ENCODE measurements at places on chromosomes 6 and 20. TPM values are rescaled to one million over a fixed set of nuclear protein-coding genes. Genes with fewer than 3 reads are reported as not detected.
A peak's percentile ranks its signal among the peaks of the same experiment; 100 is the strongest.

- DNase-seq: no peak
Measured at GRCh38 chr6:42783876-42784642, 2.2 kb downstream of the BICRAL start.

Gene MATN4
- 3.3 TPM for polyA plus RNA-seq

GRCh38 chr6:45746046-45746445 lies 269.6 kb downstream of the CLIC5 start:
- no peak for DNase-seq

- no peak for DNase-seq
Measured at GRCh38 chr20:64241061-64241460, 14.5 kb upstream of the PCMTD2 start.

- peak; percentile 15 for DNase-seq
Measured at GRCh38 chr6:100665041-100665380, 200.3 kb upstream of the SIM1 start.

- peak; percentile 75 for DNase-seq
Measured at GRCh38 chr6:159169193-159169555, at the start of gene FNDC1. Gene FNDC1 (plus strand): TSS chr6:159169400. CDS start chr6:159169597, 197 bp downstream.

- no peak for DNase-seq
Measured at GRCh38 chr6:109034526-109034925, 60.1 kb downstream of the SESN1 start.

Gene SIGLEC1
- not detected for polyA plus RNA-seq

DNA sequence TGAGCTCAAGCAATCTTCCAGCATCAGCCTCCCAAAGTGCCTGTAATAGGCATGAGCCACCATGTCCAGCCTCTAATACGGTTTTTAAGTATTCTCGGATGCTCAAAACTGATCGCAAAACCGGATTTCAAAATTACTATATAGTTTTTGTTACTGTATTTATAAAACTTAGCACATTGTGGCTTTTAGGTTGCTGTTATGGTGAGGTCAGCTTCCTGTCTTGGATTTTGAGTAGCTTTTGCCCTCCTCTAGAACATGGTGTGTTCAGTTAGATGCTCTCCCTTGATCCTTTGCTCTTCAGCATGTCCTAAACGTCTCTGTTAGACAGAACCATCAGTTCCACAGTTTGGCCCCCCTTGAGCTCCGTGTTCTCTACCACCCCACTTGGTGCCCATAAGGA lies 96.2 kb downstream of the RPP40 start:
- no peak for DNase-seq

GRCh38 chr20:59308493-59309201 lies 8.2 kb downstream of the EDN3 start:
- no peak for DNase-seq

- DNase-seq: no peak
Measured at GRCh38 chr20:63156221-63156671, 59.7 kb downstream of the YTHDF1 start.

- DNase-seq: peak; percentile 67
Measured at GRCh38 chr6:48068278-48069251, 42.4 kb downstream of the PTCHD4 start.

DNA sequence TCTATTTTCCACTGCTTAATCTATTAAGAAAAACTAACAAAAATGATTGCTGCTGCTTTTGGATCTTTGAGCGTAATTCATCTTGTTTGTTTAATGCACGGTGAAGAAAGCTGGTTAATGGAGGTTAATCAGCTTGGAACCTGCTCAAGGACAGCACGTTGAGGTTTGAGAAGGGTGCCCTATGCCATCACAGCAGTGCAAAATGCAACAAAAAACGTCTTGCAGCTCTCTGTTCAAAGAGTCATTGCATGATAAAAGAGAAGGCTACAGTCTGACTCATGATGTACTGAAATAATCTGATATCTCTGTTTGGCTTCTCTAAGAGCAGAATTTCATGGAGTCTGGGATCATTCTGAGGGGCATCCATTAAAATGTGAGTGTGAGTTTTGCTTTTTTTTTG lies 80.6 kb upstream of the PREP start:
- no peak for DNase-seq

Gene HSPA1L
- polyA plus RNA-seq: 0.44 TPM

Gene MRAP2
- 6.8 TPM for polyA plus RNA-seq

Gene SLCO4A1
- polyA plus RNA-seq: 28.5 TPM

Gene SLC2A10
- polyA plus RNA-seq: 4.3 TPM

DNA sequence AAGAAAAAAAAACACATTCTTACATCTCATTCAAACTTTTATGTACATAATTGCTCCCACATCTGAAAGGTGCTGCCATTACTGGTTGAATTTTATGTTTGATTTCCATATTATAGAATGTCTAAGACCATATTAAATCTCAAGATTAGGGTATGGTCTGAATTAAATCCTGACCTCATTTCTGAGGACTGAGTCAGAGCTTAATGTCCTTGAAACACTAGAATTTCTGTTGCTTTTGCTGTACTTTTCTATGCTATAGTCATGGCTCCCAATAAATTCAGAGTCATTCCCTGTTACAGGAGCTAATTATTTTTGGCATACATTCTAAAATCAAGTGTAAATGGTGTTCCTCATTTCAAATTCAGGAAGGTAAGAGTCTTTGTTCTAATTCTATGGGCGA lies 285.3 kb upstream of the MANEA start:
- DNase-seq: no peak

DNA sequence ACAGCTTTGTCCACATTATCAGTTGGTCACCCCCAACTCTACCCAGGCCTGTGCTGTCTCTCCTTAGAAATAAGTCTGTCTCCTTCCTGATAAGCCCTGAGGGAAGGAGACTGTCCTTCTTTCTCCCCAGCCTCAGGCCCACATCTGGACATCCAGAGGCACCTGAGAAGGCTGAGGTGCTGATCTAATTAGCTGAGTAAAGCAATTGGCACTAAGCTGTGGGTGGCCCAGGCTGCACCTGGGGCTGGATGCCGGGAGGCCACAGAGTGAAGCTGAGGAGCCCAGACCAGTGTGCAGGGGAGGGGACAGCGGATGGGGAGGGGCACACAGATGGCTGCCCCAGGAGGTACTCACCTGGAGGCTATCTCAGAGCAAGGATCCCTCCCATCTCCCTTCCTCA lies 26.2 kb upstream of the BMP7 start:
- DNase-seq: no peak

DNA sequence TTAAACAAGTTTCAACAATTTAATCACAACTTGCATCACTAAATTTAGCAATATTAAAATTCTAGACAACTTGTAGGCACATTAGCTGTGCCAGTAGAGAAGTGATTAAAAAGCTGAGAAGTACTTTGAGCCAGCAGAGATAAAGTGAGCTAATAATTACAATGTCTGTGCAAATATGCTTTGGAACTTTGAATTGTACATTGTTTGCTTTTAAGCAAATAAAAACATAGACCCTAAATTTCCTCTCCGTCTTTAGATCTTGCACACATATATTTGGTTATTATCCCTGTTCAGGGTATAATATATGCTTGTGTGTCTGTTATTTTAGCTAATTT lies 44.2 kb upstream of the DEFB112 start:
- DNase-seq: no peak

DNA sequence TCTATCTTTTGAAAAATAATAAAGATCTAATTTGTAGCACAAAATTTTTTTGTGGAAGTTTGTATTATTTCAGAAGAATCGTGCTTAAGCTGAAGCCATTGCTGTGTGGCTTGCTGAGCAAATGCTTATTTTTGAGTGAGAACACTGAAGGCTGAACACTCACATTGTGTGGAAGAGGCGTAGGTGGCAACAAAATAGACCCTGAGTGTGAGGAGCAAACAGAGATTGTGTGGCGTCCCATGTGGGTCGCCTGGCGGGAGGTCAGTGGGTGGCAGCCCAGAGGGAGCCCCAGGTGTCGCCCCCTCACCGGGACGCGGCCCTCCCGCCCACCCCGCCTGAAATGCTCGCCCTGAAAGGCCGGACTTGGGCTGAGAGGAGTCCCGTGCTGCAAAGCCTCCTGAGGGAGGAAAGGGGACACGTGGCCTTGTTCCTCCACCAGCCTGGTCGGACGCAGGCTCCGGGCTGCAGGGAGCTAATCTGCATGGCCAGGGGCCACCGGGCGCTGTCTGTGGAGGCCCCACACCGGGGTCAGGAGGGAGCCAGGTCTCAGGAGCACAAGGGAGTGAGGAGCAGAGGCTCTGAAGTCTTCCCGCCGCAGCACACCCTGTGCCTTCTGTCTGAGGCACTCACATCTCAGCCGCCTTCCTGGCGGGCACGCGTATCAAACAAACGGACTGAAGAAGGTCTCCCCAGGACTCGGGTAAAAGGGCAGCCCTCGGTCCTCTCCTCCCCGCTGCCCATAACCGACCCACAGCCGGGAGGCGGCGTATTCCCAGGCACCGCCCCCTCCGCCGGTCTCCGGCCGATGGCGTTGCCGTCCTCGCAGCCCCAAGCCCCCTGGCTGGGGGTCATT lies 15.9 kb downstream of the DDO start:
- no peak for DNase-seq

- no peak for DNase-seq
Measured at GRCh38 chr6:147040121-147040910, 163.9 kb upstream of the STXBP5 start.

Gene KCNG1
- 8.1 TPM for polyA plus RNA-seq

- peak; percentile 59 for DNase-seq
Measured at GRCh38 chr20:63580796-63581461, 6.9 kb upstream of the HELZ2 start.

DNA sequence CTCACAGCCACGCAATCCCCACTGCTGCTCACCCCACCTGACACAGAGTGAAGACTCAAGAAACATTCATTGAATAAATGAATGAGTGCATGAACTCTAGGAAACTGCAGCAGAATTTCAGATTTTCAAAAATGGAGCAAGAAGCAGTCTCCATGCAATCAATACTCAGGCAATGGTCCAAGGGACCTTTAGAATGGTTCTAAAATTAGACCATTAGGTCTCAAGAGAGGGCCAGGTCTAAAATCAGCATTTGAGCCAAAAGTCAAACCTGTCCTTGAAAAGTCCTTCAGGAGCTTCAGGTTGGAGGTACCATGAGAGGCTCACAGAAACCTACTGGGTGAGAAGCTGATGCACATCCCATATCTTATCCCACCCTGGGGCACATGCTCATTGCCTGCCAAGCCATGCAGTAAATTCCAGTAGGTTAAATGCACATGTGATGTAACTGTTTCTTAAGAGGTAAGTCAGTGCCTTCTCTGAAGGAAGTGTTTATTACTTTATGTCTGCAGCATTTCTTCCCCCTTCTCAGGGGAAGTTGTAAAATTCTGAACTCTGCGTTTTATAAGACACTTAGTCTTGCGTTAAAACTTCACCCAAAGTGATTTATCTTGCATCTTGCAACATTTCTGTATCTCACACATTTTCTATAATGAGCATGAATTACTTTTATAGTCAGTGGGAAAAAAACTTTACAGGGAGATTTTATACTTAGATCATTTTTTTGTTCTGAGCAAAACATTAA lies 126.6 kb downstream of the ADAT2 start:
- no peak for DNase-seq

DNA sequence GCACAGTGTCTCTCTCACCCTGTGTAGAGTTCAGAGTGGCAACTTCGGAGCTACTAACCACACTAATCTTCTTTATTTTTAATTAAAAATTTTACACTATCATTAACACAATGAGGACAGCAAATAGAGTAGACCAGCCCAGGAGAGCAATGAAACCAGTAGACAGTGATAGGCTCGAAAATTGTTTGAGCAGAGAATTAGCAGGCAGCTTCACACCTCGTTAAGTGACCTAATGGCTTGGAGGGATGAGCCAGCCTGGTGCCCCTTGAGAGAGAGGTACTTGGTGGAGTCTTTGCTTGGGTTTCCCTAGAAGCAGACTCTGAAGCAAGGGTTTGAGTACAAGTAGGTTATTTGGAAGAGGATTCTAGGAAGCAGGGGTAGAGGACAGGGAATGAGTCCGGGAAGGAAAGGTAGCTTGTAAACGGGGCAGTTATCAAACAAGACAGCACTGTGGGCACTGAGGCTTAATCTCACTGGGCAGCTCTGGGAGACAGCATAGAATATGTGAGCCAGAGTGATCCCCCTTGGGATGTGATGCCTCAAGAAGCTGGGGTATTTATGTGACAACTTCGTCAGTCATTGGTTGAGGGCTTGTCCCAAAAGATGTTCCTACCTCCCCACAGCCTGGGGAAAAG lies 146.1 kb downstream of the PCSK2 start:
- DNase-seq: no peak

DNA sequence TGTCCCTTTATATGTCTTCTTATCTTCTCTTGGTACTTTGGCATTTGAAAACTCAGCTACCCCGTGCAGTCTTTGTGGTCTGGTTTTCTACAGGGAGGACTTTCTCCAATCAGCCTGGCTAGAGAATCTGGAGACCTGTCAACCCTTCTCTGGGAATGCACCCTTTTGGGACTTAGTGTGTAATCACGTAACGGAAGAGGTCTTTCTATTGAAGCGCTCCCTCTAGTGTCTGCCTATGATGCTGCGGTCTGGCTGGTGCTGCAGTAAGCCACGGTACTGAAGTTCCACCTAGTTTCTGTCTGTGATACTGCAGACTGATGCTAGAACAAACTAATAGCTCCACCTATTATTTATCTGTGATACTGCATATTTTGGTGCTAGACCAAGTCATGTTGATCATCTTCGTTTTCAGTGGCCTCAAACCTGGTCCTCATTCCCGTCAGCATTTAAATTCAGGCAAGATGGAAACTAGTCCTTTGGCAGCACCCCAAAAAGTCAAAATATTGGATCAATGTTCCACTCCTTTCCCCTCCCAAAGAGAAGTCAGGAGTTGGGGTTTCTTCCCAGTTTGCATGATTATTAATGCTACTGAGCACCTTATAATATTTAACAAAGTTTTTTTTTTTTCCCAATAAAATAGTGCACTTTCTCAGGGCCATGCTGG lies 12.5 kb upstream of the SIRPB2 start:
- peak; percentile 94 for DNase-seq

DNA sequence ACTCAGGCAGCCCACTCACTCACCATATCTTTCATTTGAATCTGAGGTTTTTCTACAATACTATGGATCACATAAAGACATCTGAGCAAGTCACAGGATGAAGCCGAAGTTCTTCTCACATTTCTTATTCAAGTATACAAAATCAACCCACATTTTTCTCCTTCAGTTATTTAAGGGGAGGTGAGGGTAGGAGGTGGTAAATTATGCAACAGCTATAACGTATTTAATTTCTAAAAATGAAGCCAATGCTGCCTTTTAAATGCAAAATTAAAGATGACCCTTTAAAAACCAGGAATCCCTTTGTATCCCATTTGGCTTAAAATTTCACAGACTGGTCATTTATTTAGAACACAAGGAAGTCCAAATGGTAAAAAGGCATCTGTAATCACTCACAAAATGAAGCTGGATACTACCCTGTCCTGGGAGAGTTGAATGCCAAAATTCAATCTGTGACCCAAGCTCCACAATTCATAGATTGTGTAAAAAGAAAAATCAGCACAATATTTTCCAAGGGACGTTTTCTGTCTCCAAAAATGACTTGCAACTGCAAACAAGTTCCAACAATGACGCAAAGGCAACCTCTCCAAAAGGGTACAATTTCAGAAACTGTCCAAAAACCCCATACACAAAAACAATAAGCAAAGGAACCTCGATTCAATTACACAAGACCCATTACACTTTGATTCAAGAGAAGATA lies 48.8 kb downstream of the EPB41L2 start:
- DNase-seq: no peak

Data from GM23338 (cell line).